ENCODE measurements at places on chromosomes 2 and 18.
A peak's percentile ranks its signal among the peaks of the same experiment; 100 is the strongest.

DNA sequence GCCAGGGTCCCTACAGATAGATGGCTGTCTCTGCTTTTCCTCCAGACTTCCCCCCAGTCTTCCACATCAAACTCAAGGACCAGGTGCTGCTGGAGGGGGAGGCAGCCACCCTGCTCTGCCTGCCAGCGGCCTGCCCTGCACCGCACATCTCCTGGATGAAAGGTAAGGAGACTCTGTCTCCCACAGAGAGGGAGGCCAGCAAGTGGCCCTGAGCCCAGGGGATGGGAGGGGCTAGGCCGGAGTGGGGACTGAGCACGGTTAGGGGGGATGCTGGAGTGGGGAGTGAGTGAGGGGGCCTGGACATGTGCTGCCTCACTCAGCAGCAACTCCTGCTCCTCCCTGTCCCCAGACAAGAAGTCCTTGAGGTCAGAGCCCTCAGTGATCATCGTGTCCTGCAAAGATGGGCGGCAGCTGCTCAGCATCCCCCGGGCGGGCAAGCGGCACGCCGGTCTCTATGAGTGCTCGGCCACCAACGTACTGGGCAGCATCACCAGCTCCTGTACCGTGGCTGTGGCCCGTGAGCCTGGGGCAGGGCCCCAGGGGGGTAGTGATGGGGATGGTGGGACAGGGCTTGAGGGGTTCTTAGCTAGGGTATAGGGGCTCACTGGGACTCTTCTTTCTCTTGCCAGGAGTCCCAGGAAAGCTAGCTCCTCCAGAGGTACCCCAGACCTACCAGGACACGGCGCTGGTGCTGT lies 10.4 kb upstream of the GMPPA start:
- no peak for DNase-seq

DNA sequence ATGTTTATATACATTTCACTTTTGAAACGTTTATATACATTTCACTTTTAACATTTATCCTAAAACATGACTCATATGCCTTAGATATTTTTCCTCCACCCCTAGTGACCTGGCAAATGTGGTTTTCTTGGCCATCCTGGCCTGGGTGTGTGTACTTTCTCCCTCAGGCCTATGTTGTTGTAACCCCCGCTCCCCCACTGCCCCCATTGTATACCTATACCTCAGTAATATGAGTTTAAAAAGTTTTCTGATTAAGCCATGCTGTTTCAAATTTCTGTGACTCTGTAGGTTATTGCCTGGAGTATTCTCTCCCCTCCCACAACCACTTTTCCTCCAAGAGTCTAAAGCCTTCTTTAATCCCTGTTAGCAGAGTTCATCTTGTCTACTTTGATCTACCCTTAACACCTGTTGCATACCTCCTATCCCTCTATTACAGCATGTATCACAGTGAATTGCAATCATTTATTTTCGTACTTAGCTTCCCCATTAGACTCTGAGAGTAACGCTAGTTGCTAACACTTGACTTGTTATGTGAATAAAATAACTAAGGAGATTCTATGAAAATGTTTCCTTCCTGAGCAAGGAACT lies 67.9 kb downstream of the LCLAT1 start:
- no peak for DNase-seq

DNA sequence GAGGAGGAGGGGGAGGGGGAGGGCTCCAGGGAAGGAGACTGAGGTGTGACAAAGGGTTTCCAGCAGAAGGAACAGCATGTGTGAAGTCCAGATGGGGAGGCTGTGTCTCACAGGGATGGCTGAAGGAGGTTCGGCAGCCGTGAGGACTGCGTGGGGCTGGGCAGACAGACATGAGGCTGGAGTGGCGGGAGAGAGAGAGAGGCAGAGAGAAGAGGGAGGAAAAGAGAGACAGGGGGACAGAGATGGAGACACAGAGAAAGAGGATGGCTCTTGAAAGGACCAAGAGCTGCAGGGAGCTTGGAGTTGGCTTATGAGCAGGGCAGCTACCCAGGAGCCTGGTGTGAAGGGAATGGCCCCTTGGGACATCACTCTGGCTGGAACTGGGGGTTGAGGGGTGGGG lies 138.9 kb upstream of the ASB18 start:
- DNase-seq, result no peak

DNA sequence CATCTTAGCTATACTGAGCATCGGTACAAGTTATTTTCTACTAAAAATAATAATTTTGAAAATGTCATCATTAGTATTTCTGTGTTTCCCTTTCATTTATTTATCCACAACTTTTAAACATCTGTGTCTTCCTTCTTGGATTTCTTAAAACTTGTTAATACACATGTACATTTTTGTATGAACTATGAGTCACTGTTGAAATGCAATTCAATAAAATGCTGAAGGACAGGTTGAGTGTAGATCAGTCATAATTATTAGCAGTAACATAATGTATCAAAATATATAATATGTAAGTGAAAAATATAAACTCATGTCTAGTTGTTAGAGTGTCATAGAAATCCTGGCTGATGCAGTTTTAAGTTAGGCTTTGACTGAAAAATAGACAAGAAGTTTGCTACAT lies 115.9 kb downstream of the MEIS1 start:
- DNase-seq, result no peak

DNA sequence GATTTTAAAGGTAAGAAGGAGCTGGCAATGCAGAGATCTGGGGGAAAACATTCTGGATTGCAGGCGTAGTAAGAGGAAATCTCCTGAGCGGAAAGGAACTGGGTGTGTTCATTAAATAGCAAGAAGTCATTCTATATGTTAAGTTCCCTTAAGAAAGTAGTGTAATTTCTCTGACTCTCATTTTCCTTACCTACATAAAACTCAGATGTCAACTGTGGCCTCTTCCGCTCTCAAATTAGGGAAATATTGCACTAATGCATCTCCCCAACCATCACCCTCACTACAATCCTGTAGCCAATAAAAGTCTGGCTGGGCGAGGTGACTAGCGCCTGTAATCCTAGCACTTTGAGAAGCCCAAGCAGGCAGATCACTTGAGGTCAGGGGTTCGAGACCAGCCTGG lies 89.0 kb upstream of the CDC42EP3 start:
- DNase-seq, result no peak

GRCh38 chr2:4530231-4530630 lies 826.9 kb downstream of the DCDC2C start:
- no peak for DNase-seq

DNA sequence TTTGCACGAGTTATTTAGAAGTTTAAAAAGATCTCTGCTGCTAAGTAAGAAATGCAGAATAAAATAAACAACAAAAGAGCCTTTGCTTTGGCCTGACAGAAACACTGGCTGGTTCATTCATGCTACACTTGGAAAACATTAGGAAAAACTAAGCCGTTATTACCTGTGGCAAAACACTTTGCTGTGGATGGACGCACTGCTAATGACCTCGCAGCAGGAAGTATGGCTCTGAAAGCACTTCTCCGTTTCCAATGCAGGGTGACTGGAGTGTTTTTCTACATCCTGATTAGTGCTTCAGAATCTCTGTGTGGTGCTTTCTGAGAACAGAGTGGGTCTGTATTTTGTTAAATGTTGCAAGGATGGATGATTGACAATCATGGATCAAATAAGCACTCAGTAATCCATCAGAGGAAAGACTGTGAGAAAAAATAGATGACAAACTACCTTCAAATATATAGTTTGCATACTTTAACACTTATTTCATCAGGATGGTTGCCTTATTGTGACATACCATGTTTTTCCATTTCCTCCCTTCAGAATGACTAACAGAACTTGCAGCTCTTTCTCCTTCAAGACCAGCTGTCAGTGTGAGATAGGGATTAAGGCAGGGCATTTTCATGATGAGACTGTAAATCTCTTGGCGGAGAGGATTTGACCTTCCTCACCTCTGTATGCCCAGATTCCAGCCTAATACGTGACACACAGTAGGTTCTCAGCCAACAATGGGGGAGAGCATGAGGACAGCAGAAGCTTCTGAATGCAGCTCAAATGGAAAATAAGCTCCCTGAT lies 38.0 kb downstream of the LINC00305 start:
- no peak for DNase-seq

GRCh38 chr18:62354151-62354550 lies 29.0 kb downstream of the TNFRSF11A start:
- no peak for DNase-seq

GRCh38 chr2:240819126-240819857 lies 727 bp downstream of the KIF1A start:
- peak; percentile 77 for DNase-seq

GRCh38 chr18:3871687-3872086 lies 421.7 kb downstream of the TGIF1 start:
- no peak for DNase-seq

DNA sequence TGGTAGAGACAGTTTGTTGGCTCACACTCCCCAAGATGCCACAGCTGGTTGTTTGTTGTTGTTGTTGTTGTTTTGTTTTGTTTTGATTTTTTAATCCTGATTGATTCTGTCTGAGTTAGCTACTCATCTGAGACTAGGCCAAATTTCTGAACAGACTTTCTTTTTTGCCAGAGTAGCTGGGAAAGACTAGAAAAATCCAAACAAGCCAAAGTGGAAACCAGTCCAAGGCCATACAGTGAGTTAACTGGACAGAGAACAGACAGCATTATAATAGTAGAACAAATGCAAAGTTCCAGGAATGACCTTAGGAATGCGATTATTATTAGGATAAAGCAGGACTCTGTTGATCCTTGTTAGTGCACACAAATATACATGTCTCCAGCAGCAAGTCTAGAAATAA lies 43.8 kb upstream of the CYP26B1 start:
- no peak for DNase-seq
